ENCODE measurements at places on chromosomes 2 and 18. TPM values are rescaled to one million over a fixed set of nuclear protein-coding genes. Genes with fewer than 3 reads are reported as not detected.
A peak's percentile ranks its signal among the peaks of the same experiment; 100 is the strongest.

GRCh38 chr18:3219631-3220335, at the start of gene MYOM1:
Gene MYOM1, minus strand, starts transcription at chr18:3219968. Its CDS starts 4,745 bp downstream, at chr18:3215223.
- no peak for DNase-seq

GRCh38 chr2:10019602-10020400, 23.5 kb upstream of the KLF11 start:
- no peak for DNase-seq

DNA sequence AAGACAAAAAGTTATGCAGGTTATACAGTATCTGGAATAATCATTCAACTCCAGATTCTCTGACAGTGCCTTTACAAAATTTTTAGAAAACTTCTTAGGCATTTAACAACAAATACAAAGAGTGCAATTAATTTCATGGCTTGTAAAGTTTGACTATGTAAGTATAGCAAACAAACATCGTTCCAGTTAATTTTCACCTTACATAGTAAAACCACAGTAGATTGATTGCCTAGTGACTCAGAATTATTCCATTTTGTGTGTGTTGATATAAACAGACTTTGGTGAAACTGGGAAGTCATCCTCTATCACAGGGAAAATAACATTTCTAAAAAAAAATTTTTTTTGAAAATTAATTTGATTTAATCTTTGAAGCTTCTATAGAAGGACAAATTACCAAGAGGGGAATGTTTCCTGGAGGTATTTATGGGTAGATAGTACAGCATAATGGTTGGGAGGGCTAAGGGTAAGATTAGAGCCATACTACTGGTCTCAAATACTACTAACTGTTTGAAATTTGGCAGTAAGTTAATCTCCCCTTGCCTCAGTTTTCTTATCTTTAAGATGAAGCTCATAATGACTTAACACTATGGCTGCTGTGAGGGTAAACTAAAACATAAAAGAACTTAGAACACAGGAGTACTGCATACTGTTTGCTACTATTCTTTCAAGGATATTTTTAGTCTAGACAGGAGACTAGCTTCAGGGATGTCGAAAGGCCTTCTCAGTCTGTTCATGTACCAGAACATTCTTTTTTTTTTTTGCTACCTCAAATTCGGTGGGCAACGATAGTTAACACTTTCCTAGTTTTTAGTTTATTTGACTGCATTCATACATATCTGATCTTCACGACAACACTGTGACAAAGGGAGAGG, 19.6 kb downstream of the NDUFAF7 start:
- DNase-seq, result peak; percentile 21

DNA sequence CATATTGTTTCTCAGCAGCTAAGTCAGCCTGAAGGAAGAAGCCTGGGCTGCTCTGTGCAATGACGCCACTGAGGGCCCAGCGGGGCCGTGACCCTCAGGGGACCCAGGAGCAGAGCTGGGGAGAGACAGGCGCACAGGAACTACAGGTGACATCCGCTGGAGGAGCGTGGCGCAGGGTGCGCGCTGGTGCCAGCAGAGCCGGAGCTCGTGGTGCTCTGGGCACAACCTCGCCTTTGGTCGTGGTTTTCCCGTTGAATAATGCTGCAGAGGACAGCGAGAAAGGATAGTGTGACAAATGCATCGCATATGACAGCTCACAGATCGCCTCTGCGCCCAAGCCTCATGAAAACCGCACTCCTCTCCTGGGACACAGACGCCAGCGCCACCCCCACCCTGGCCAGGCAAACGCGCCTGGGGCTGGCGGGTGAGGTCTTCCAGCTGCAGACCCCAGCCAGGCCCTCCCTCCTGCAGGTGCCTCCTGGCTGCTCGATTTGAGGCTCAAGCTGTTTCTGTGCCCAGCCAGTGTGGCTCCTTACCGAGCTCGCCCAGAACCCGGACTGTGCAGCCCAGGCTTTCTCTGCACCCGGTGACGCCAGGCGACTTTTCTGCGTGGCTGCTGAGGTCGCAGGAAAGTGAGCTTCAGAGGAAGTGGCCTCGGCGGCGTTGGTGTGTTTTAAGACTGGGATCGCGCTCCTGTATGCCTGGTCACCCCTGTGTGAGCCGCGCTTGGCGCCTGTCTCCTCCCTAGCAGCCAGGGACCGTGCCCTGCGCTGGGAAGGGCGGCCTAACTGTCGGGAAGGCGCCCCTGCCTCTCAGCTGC, 583.1 kb upstream of the HS6ST1 start:
- no peak for DNase-seq

DNA sequence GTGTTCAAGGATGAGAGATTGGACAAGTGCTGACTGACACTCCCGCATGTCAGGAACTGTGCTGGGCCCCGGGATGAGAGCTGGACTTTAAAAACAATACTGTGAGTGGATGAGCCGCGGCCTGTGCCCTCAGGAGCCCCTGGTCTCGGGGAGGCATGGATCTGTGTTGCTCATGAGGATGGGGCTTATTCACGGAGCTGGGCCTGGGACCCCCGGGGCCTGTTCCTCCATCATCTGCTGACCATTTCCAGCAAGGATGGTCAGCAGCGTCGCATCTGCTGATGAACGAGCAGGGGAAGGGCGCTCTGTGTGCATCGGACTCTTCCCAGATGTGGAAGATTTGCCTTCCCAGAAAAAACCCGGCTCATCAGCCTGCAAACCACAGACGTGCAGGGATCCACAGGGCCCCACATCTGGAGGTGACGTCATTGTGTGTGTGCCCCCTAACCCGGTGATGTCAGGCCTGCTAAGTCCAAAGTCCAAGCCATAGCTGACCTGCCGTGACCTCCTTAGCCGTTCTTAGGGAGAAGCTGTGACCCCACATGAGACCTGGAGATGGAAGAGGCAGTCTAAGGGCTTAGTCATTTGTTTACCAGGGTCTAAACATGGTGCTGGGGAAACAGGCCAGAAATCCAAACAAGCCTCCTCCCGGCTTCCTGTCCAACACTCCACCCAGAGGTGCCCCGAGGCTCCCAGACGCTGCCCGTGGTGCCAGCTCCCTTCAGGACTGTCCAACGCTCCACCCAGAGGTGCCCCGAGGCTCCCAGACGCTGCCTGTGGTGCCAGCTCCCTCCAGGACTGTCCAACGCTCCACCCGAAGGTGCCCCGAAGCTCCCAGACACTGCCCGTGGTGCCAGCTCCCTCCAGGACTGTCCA, 143.9 kb downstream of the PXDN start:
- peak; percentile 98 for DNase-seq

GRCh38 chr2:139790136-139790535, 1009.9 kb upstream of the NXPH2 start:
- DNase-seq, result no peak

Gene TIMM21
- total RNA-seq, result 20.7 TPM

Gene SCG2
- total RNA-seq, result 0.97 TPM

Gene NGEF
- total RNA-seq, result under 0.01 TPM

Data from fibroblast of villous mesenchyme (primary cell).